Cortex of kidney (tissue), 1 donor: ENCODE measurements at places on chromosomes 4 and X.

GRCh38 chrX:71475785-71476540, 56.9 kb upstream of the OGT start:
- no peak for DNase-seq

- DNase-seq, result no peak
These were observed 440.5 kb downstream of the MAPK10 start for GRCh38 chr4:85919200-85919887.

DNA sequence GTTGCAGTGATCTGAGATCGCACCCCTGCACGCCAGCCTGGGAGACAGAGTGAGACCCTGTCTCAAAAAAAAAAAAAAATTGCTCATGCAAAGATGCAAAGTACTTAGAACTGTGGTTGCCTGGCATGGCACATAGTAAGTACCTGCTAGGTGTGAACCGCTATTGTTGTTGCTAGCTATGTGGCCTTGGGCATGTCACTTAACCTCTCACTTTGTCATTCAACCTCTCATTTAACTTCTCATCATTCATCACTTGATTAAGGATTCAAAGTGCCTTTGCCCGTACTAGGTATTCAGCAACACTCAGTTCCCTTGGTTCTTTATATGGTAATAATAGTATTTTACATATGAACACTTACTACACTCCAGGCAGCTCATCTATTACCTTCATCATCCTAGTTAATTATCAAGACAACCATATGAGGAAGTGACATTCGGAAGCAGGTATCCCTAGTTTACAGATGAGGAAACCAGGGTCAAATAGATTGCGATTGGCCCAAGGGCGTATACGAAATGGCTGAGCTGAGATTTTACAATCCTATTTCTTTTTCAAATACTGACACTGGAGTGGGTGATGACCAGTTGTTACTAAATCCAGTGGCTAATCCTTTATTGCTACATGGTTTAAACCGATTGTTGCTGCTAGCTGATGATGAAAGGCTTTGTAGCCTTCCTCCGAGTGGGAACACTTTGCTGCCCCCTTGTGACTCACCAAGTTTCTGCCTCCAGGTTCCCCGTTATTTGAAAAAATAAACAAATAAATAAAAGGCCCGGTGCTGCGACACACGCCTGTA, 28.8 kb upstream of the SOWAHD start:
- DNase-seq, result no peak

- DNase-seq, result no peak
These were observed 19.5 kb downstream of the NAT8L start for GRCh38 chr4:2078584-2078983.

GRCh38 chr4:53039741-53040458, 177.8 kb downstream of the RASL11B start:
- DNase-seq, result no peak

DNA sequence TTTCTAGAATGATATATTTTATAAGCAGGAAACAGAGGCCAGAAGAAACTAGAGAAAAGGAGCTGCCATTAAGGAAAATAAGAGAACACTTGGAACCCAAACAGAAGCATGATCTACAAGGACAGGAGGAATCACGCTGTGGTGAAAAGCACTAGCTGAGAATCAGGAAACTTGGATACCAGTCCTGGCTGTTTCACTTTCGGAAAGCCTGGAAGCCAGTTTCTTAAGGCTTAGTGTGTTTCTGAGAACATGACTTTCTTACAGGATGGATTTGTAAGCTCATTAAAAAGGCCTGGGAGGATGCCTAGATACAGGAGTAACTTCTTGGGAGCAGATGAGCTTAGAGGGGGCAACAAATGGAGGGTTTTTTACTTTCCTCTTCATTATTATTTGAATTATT, 36.9 kb downstream of the TLL1 start:
- no peak for DNase-seq

DNA sequence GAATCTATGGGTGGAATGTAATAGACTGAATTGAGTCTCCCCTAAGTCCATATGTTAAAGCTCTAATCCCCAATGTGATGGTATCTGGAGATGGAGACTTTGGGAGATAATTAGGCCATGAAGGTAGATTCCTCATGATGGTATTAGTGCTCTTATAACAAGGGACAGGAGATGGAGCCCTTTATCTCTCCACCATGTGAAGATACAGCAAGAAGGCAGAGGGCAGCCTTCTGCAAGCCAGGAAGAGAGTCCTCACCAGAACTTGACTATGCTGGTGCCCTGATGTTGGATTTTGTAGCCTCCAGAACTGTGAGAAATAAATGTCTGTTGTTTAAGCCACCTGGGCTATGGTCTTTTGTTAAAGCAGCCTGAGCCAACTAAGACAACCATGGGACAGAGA, 76.4 kb upstream of the F8A3 start:
- DNase-seq, result no peak

GRCh38 chrX:149205937-149206336, 299.2 kb downstream of the IDS start:
- no peak for DNase-seq

- DNase-seq, result no peak
These were observed 70.5 kb downstream of the SEC24D start for GRCh38 chr4:118765399-118765798.

- DNase-seq, result no peak
These were observed 110.6 kb upstream of the FSTL5 start for GRCh38 chr4:162274354-162274753.

DNA sequence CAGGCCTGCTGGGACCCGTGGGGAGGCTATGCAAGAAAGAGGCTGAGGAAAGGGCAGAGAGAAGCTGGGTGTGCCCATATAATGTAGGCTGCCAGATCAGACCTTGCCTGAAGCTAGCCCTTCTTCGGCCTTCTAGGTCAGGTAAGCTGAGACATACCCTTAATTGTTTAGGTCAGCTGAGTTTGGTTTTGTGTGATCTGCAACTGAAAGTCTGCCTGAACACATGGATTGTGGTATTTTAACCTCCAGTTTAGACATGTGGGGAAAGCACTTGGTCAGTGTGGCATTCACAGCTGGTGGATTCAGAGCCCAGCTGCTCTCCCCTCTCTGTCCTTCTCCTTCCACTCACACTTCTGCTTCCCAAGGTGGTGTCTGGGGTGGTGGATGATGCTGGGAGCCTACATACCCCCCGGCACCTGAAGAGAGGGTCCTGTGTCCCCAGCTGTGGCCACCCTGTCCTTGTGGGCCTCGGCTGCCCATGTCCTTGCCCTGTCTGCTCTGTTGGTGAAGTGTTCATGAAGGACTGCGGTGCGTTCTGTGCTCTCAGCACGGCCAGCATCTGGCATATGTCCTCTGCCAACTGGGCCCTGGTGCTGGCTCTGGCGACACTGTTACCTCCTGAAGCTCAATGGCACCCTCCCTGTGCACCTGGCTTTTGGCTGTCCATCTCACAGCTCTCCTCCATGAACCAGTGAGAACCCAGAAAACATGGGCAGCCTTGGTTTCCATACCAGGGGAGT, 82.1 kb downstream of the NAT8L start:
- no peak for DNase-seq

DNA sequence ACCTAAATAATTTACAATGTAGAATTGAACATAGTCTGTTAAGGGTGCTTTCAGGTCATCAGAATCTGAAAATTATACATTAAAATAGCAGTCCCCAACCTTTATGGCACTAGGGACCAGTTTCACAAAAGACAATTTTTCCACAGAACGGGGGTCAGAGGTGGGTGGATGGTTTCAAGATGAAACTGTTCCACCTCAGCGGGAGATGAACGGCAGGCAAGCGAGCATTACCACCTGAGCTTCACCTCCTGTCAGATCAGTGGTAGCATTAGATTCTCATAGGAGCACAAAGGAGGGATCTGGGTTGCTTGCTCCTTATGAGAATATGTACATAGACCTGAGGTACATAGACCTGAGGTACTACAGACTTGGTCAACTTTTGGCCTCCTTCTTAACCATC, 29.0 kb downstream of the LRBA start:
- no peak for DNase-seq

DNA sequence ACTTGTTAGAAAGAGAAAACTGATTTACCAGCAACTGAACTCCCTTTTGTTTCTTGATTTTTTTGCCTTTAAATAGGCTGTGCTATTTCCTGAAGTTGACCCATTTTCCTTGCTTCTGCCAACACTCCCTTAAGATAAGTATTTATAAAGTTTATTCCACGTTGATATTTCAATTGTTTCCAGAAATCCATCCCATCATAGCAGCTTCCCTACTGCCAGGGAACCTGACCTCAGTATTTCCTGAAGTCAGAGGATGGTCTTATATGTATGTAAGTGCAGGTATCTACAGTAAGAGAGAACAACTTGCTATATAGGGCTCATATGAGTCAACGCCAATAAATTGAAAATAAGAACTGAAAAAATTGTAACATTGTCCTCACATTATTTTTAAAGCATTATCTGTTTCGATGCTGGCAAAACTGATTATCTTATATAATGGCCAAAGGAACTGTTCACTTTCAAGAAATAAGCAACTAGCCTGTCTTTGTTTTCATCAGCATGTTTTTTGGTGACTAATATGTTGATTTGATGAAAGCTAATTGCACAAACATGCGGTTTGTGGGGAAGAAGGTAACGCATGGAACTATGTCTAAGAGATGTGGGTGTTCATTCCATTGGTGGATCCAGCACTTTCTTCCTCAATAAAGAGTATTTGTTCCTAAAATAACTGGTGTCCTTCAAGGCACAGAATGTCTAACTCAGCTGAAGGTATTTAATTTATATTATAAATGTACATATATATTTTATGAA, 4.7 kb downstream of the LIMCH1 start:
- DNase-seq, result no peak

GRCh38 chrX:18098763-18099162, 121.9 kb downstream of the BEND2 start:
- DNase-seq, result no peak

- no peak for DNase-seq
These were observed 24.8 kb downstream of the L1CAM start for GRCh38 chrX:153861151-153861550.

- no peak for DNase-seq
These were observed 43.5 kb upstream of the SCRG1 start for GRCh38 chr4:173442223-173442932.

GRCh38 chrX:153327561-153327960, 6.0 kb upstream of the PNMA6F start:
- no peak for DNase-seq

DNA sequence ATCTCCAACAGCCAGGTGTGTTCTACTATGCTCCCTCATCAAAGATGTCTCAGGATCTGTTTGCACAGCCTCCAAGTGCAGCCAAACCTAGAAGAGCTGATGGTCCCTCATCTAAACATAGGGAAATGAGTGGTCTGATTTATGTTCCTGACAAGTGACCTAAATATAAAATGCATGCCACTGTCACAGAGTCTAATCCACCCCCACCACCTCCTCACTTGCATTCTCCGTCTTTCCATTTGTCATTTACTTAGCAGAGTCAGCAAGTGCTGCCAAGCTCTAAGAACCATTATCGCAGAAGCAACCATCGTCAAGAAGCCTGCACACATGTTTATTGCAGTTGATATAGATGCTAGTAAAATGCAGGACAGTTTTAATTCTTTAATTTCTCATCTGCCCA, 33.1 kb upstream of the VCX3A start:
- DNase-seq, result no peak

DNA sequence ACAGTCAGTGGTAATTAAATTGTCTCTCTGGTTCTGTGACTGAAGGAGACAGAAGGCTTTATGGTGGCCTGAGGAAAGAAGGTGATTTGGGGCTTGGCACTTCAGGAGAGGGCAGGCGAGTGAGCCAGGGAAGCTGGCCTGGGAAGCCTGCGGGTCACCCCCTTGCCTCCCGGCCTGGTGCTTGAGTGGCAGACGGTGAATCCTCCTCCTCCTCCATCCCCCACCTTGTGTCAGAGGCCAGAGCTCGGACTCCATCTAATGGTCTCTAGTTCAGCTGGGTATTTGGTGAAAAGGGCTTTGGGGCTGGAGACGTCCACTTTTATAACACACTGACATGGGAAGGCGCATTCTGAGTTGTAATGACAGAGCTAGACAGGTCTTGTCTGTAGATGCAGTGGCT, 8.7 kb downstream of the TMEM187 start:
- no peak for DNase-seq

- no peak for DNase-seq
These were observed 106.1 kb upstream of the PSAPL1 start for GRCh38 chr4:7540654-7541413.

GRCh38 chr4:155904331-155904730, 835 bp downstream of the TDO2 start:
- DNase-seq, result no peak

DNA sequence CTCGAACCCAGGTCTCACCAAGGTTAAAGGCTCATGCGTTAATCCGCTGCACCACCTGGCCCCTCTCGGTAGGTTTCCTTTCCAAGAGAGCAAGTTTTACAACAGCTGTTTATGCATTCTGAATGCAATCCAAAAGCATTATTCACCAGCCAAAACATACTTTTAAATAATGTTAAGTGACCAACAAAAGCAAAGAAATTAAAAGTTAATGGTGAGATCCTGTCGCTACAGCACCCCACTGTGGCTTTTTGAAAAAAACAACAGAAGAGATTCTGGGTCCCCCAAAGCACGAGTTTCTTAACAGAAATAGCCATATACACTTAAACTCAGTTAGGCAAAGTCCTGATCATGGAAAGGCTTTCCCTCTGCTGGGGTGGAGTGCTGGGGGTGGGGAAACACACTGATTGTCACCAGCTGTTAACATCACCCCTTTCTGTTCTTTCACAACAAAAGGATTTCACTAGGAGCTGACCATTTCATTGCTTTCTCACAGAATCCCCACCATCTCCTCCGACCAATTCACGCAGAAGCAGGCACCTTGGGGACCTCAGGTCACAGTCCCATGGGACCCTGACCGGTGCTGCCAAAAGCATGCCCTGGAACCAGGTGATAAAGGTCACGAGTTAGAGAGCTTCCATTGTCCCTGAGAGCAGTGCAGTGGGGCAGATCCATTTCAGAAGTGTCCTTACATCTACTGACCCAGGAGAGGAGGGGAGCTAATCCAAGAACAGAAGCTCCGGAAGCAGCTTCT, 51.2 kb downstream of the ZNF827 start:
- DNase-seq, result no peak

DNA sequence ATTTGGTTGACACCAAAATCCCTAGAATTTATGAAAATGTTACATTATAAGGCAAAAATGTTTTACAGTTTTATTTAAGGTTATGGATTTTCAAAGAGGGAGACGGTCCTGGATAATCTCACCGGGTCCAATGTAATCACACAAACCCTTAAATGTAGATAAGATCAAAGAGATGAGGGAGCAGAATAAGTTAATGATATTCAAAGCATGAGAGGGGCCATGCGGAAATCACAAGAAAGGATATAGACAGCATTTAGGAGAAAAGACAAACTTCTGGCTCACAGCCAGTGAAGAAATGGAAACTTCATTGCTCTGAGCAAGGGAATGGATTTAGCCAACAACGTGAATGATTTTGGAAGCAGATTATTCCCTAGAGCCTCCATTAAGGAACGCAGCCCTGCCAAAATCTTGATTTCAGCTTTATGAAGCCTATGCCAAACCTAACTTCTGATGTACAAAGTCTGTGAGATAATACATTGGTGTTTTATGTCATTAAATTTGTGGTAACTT, 684.4 kb upstream of the GNPDA2 start:
- DNase-seq, result no peak

DNA sequence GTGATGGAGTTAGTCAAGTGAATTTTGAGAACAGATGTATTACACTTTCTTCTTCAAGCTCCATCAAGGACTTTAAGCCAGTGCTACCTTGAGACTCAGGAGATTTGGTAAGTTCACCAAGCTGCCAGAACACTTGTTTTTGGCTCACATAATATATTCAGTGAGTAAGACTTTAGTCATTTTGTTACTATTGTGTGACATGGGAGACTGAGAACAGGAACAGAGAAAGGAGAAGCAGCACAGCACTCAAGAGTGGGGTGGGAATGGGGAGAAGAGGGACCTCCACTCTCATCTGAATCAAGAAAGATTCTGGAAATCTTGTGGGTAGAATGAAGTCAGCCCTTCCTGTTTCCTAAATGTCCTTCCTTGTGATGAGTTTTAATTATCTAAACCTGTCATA, 87.3 kb upstream of the TET2 start:
- no peak for DNase-seq
